ENCODE measurements at places on chromosomes 2 and 18.

DNA sequence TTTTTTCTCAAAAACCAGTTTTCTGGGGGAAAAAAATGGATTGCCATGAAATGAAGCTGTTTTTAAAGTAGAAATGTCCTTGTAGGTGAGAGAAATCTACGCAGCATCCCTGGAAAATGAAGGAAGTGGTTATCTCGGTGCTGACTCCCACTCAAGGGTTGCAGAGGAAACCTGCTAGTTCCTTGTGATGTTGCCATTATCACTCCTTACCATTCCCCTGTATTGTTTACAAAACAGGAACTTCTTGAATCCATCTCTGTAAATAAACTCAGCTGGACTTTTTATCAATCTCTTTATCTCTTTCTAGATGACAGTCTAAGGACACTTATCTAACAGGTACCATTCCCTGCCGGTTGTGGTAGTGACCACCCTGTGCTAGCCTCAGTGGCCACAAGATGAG is 61.2 kb downstream of the FEZ2 start:
- no peak for DNase-seq

DNA sequence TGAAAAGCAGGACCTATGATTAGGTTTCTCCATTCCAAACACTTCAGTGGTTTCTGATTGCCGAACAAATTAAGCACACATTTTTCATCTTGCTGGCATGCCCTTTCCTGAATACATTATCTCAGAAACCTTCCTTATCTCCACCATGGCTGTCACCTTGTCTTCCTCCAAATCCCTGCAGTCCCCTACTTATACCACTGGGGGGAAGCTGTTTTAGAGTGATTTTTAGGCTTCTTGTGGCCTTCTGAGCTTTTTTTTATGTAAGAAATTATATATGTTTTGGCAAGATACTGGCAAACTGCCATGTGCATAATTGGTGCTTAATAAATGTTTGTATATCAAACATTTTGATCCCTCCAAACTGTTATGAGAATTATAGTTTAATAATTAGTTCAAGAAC is 229.2 kb downstream of the MYT1L start:
- no peak for DNase-seq

GRCh38 chr2:32652555-32653209 is 24.8 kb downstream of the TTC27 start:
- no peak for DNase-seq

DNA sequence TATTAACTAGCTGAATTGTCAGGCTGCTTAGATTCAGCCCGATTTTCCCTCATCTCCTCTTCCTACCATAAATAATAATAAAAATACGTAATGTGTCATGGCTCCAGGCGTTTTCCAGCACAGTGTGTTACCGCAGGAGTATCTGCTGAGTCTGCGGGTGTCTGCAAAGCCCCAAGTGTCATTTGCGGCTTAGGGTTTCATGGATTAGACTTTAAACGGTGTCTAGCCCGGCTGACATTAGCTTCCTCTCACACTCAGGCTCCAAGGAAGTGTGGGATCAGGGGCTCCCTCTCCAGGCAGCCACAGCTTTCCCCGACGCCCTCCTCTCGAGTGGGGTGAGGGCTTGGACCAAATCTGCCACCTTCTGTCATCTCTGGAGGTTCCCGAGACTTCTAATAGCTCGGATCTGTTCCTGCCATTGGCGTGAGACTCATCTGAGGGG is 14.1 kb upstream of the HOXD1 start:
- no peak for DNase-seq

- DNase-seq: no peak
These were observed 40.6 kb upstream of the CCNYL1 start for GRCh38 chr2:207670887-207671286.

- DNase-seq: no peak
These were observed 25.5 kb downstream of the PLEK start for GRCh38 chr2:68390586-68390985.

GRCh38 chr18:617970-618504 is 21.2 kb downstream of the CLUL1 start:
- DNase-seq: no peak

GRCh38 chr2:208711598-208711997 is 305.0 kb downstream of the PTH2R start:
- DNase-seq: no peak

GRCh38 chr18:38957736-38958135 is 1392.1 kb upstream of the CELF4 start:
- no peak for DNase-seq

DNA sequence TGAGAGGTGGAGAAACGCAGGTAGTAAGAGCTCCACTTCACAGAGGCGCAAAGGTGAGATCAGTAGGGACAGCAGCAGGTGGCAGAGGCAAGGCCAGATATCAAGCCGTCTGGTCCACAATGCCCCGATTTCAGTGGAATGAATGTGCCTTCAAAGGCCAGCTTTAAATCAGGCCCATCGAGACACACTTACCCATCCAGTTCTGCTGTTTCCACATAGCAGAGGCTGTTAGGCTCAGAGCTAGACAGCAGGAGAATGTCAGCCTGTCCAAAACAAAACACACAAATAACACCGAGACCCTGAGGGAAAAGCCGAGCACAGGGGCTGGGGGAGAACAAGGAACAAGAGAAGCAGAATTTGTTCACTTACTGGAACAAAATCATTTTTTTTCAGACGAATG is 75.8 kb upstream of the NARS1 start:
- no peak for DNase-seq

- no peak for DNase-seq
These were observed 228.7 kb downstream of the PIK3C3 start for GRCh38 chr18:42183746-42184145.

DNA sequence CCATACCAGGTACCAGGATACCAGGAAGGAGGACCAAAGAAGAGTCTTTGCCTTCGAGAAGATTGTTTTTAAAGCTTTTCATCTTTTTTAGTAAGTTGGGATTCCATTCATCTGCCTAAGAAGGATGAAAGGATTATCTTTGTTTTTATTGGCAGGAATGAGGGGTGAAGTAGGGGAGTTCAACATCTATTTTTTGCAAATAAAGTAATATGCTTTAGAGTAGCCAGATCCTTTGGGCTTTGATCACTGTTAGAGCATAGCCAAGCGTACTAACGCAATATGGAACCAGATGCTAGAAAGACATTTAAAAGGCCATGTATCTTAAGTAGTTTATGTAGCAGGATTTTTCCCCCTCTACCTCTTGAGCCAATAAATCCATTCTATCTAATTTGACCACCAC is 133.0 kb downstream of the PRPF40A start:
- DNase-seq: no peak

- no peak for DNase-seq
These were observed 319.9 kb upstream of the HS6ST1 start for GRCh38 chr2:128638341-128639119.

DNA sequence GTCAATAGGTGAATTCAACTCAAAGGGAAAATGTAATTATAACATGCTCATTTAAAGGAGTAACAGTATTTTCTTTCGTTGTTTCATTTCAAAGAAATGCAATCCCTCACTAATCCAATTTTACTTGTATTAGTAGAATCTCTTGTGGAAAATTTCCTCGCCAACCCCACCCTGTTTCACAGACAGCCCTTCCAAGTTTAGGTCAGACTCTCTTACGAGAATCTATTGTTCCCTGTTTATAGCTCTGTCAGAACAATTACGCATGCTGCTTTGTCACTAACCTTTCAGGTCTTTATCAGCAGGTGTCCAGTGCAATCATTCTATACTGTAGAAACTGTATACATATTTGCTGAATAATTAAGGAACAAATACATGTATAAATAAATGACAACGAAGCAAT is 657.8 kb upstream of the LINC00305 start:
- DNase-seq: no peak

- DNase-seq: no peak
These were observed 175.9 kb downstream of the NBAS start for GRCh38 chr2:15385184-15385583.

DNA sequence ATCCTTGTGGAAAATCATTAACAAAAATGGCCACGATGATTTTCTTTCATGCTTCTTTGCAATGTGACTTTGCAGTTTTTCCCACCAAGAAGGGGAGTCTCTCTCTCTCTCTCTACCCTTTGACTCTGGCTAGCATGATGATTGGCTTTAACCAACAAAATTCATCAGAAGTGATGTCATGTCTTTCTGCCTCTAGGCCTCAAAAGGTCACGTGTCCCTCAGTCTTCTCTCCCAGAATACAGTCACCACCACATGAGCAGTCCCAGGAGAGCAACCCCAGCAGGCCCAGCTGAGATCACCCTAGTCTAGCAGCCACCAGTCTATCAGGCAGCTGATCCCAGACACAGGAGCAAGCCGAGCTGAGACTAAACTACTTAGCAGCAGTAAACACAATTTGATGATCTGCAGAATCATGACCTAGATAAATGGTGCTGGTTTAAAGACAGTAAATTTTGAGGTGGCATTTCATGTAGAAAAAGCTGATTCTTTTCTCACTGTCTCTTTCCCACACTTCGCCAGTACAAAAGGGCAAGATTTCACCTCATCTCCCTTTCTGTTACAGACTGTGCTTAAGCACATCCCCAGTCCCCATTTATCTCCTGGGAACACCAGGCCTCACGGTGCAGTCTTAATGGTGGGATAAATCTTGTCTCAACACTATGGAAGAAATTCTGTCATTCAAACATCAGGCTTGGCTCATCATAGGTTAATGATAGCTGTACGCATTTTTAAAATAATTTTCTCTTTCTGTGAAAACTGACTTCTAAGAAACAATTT is 132.7 kb downstream of the SCG2 start:
- DNase-seq: no peak

DNA sequence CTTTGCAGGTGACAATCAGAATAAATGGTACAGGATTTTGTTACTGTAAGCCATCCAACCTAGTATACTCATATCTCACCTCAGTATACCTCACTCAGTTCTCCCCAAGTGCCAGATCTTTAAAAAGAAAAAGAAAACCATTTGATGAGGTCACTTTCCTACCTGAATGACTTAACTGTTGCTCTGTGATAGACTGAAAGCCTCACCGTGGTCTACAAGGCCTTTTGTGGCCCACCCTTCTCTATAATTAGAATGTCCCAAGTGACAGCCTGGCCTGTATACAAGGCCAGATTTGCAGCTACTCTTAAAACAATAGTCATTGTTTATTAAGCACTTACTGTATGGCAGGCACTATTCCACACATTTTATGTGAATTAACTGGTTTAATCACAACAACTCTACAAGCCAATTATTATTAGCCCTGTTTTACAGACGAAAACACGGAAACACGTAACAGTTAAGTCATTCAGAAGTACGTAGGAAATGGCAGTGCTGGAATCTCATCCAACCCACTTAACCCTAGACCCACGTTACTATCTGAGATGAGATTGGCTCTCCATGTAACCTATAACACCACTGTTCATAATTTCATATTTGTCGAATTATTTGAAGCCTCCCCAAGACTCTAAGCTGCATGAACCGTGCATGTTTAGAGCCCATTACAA is 28.3 kb downstream of the PKP4 start:
- DNase-seq: no peak
